ENCODE measurements at places on chromosomes 6 and 20. TPM values are rescaled to one million over a fixed set of nuclear protein-coding genes. Genes with fewer than 3 reads are reported as not detected.

Gene PARD6B
- total RNA-seq, result 3.1 TPM

Gene E2F1
- total RNA-seq, result 28.9 TPM

Gene SLC17A4
- total RNA-seq, result not detected

Gene PHACTR3
- not detected for total RNA-seq

Gene HLA-DMB
- 1.7 TPM for total RNA-seq

Gene EFCAB8
- total RNA-seq, result not detected

Gene RIMS4
- total RNA-seq, result 1.9 TPM

Gene SIRPD
- total RNA-seq, result not detected

Gene C20orf141
- 0.60 TPM for total RNA-seq

Gene PRKN
- total RNA-seq, result not detected

Gene GPR63
- total RNA-seq, result 0.68 TPM

Gene FERMT1
- 18.5 TPM for total RNA-seq

Gene C20orf202
- total RNA-seq, result not detected

Gene TRMT11
- total RNA-seq, result 13.9 TPM

Gene EMILIN3
- 0.54 TPM for total RNA-seq

Gene BCAS1
- 0.75 TPM for total RNA-seq

Gene HMGN3
- total RNA-seq, result 58.9 TPM

Gene TRIM10
- total RNA-seq, result not detected

Gene TRIM31
- 2.0 TPM for total RNA-seq

Gene SLC22A2
- not detected for total RNA-seq

Gene MACROD2
- 0.90 TPM for total RNA-seq

Gene HNF4A
- total RNA-seq, result 15.4 TPM

Gene DHX16
- 29.0 TPM for total RNA-seq

Gene RPS6KA2
- 0.07 TPM for total RNA-seq

Gene ZBTB22
- total RNA-seq, result 4.9 TPM

Gene LY6G5B
- total RNA-seq, result 3.6 TPM

Gene SLC17A9
- total RNA-seq, result not detected

Gene PTK6
- total RNA-seq, result 2.5 TPM

Gene HLA-G
- not detected for total RNA-seq

Gene EIF2S2
- total RNA-seq, result 102 TPM

Gene OPN5
- not detected for total RNA-seq

Gene UBD
- total RNA-seq, result 0.93 TPM

Gene CBFA2T2
- 6.5 TPM for total RNA-seq

Gene APOBEC2
- total RNA-seq, result not detected

Gene DAAM2
- total RNA-seq, result 0.02 TPM

Gene PPP1R16B
- total RNA-seq, result 0.12 TPM

Gene HAO1
- not detected for total RNA-seq

Gene HFE
- total RNA-seq, result 14.4 TPM

Gene PDE7B
- total RNA-seq, result 1.6 TPM

Gene STMND1
- total RNA-seq, result not detected

Gene C20orf204
- 0.19 TPM for total RNA-seq

Gene COL9A3
- total RNA-seq, result 0.36 TPM

Gene LST1
- not detected for total RNA-seq

Gene TMC2
- not detected for total RNA-seq

Gene DSN1
- 26.9 TPM for total RNA-seq

Gene TTPAL
- total RNA-seq, result 13.3 TPM

Gene SNAP91
- total RNA-seq, result 0.32 TPM

Gene DUSP22
- total RNA-seq, result 12.3 TPM

Gene PHACTR1
- total RNA-seq, result 0.05 TPM

Gene WFDC2
- total RNA-seq, result 0.15 TPM

Gene PRND
- total RNA-seq, result not detected

Gene DYNLT2
- 0.63 TPM for total RNA-seq

Gene PTCRA
- total RNA-seq, result not detected

Gene NMBR
- total RNA-seq, result not detected

Gene SLC25A27
- 1.0 TPM for total RNA-seq
